COLO829 (cell line): ENCODE measurements at places on chromosomes 16 and 17.

DNA sequence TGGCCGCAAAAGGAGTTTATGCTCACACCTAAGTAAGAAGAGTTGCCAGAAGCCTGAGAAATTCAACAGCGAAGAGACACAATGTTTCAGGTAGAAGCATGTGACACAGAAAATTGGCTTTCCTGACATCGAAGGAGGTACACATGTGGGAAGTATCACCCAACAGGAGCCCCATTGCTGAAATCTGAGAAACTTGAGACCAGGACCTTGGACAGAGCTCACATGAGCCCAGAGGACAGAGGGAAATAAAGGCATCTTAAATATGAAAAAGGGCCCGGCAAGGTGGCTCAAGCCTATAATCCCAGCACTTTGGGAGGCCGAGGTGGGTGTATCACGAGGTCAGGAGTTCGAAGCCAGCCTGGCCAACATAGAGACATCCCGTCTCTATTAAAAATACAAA, 304.1 kb upstream of the C16orf82 start:
- no peak for DNase-seq

DNA sequence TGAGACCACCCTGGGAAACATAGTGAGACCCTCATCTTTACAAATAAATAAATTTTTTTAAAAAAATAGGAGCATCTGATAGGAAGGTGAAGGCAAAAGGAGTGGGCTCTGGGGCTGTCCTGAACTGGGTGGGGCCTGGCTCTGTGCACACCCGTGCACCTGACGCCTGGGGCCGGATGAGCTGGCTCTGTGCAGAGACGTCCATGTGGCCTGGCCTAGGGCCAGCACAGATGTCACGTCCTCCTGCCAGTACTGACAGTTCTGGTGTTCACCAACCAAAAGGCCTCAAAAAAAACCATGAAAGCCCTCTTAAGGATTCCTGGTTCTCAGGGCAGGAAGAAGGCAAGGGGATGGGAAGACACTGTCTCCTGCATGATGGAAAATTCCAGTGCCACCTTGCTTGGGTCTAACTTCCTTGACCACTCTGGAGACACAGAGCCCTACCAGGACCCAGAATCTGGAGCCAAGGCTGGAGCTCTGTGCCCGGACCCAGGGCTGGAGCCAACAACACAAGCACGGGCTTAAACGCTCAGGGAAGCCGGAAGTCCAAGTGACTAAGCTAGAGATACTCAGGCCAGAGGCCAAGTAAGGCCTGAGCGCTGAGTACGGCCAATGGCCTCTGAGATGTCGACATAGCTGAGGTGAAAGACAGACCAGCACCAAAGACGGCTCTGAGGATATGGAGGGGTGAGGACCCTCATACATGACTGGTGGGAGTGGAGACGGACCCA, 32.9 kb downstream of the COPRS start:
- no peak for DNase-seq

- DNase-seq, result no peak
These were observed 29.8 kb upstream of the USP43 start for GRCh38 chr17:9615486-9615885.

DNA sequence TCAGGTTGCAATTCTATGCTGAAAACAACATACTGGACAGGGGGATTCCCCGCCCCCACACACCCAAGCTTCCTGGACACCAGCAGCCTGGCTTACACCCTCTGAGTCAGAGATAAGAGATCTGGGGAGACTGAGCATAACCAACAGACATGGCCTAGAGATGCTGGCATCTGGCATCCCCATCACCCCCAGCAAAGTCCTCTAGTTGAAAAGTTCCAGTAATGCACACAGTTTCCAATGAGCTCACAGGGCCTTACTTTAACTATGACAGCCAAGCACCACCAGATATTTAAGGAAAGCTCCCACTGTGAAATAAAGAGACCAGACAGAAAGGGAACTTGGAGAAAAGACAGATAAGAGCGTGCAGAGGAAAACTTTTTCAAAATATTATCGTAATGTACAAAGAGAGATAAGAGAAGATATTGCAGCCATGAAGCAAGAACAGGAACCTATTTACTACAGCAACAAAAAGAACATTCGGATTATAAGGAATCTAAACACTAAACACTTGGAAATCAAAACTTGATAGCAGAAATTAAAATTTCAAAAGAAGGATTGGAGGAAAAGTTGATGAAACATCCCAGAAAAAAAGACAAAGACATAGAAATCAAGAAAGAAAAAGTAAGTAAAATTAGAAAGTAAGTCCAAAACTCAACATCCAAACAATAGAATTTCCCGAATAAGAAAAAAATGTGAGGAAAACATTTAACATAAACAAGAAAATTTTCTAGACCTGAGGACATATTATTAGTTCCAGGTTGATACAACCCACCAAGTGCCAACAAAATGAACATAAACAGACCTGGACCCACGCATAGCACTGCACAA, 17.2 kb upstream of the ALOX15 start:
- DNase-seq, result peak; percentile 15

GRCh38 chr17:78144736-78145641, 1.2 kb upstream of the C17orf99 start:
- DNase-seq, result no peak

GRCh38 chr17:45954914-45955313, 44.1 kb upstream of the STH start:
- DNase-seq, result peak; percentile 78

- no peak for DNase-seq
These were observed 18.9 kb downstream of the MSI2 start for GRCh38 chr17:57275071-57275764.

DNA sequence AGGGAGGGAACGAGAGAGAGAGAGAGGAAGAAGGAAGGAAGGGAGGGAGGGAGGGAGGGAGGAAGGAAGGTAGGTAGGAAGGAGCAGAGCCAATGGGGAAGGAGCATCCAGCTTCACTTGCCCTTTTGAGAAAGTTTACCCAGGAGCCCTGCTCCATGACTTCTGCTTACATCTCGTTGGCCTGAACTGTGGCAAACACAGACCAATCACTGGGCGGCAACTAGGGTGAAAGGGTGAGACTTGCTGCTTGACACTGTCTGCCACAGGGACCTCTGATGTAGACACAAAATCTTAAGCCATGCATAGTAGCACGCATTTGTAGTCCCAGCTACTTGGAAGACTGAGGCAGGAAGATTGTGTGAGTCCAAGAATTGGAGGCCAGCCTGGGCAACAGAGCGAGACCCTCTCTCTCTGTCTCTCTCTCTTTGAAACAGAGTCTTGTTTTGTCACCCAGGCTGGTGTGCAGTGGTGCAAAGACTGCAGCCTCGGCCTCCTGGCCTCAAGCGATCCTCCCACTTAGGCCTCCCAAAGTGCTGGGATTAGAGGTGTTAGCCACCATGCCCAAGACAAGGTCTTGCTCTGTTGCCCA, 19.5 kb upstream of the TUBG2 start:
- no peak for DNase-seq

GRCh38 chr16:71734511-71734910, 10.0 kb upstream of the PHLPP2 start:
- no peak for DNase-seq

GRCh38 chr17:292531-293382, 59.9 kb downstream of the RPH3AL start:
- no peak for DNase-seq

GRCh38 chr17:42311240-42312034, 23.1 kb downstream of the STAT5A start:
- no peak for DNase-seq

GRCh38 chr17:32771396-32771795, 105.5 kb downstream of the MYO1D start:
- DNase-seq, result peak; percentile 73

DNA sequence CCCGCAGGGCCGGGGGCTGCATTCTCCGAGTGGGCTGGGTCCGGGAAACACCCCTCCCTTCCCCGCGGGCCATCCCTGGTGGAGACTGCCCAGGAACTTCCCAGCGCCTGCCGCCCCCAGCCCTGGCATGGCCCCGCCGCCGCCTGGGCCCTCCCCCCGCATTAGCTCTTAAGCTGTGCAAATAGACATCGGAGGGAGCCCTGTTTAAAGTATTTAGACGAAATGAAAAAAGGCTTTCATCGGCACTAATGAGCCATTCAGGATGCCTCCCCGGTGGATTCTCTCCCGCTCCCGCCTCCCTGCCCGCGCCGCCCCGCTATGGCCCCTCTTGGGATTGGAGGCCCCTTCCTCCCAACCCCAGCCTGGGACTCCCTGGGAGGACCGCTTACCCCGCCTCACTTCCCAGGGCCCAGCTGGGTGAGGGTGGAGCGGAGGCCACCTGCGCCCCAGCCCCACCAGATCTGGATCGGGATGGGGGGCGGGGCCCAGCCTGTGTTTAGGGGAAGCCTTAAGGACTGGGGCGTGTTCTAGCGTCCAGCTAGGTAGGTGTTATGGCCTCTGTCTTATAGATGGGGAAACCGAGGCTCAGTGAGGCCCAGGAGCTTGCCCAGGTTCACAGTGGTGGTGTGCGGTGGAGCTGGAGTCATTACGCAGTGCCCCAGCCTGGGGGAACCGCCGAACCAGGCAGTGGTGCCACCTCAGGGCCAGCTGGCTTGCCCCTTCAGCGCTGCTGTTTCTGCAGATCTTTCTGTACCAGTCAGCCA, 19.7 kb downstream of the SEZ6 start:
- DNase-seq, result no peak

- DNase-seq, result no peak
These were observed 68.3 kb downstream of the MARCHF10 start for GRCh38 chr17:62739645-62740388.

DNA sequence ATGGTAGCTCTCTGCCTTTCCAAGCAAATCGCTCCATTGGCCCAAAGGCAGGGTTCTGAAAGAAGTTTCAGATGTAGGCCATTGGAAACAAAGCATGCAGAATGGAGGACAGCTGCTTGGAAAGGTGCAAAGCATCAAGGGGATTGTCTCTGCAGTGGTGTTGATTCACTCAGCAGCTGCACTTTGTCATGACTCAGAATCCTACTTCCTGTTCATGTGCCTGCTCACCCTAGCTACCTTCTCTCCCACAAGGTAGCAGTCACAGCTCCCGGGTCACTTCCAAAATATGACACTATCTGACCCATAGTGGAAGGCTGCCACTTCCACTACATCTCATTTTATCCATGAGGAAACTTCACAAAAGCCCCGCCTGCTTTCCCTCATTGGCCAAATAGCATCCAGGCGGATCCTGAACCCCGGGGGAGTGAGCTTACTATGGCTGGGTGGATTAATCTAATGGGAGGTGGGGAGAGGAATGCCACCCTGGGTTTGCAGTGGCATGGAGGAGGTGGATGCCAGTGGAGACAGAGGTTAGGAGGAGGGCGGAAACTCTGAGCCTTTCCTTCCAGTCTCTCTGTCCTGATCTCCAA, 74.7 kb upstream of the NKD1 start:
- no peak for DNase-seq

DNA sequence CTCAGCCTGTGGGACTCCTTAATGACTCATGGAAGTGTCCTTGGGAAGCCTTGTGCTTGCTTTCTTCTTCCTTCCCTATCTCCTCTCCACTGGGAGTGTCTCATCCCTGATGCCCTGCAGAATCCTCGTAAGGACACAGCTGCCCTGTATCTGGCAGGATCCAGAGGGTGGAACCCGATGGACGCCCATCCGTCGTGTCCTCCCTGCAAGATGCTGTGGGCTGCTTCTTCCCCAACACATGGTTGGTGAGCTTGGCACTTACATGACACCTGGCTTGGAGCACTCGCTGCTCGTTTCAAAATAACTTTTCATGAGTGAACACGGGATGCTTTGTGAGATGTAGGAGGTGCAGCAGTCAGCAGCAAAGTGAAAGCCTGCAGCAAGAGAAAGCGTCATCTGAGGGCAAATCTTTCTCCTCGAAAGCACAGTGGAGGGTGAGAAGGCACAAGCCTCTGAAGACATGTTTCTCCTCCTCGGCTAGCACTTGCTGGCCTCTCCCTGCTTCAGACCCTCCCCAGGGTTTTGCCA, 3.3 kb downstream of the CCL15 start:
- no peak for DNase-seq

DNA sequence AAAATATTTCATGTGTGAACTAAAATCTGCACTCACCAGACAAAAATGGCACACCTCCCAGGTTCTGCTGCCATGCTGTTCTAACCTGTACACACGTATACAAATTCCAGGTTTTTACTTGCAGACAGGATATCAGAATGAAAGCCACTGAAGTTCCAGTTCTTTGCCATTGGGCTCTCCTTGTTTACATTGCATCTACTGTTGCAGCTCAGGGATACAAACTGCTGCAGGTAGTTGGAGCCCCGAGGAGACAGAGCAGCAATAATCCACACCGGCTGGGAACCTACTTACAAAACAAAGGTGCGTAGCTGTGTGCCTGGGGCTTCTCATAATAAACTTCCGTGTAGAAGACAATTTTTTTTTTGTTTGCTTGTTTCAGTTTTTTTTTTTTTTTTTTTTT, 59.6 kb downstream of the HAPSTR1 start:
- no peak for DNase-seq

DNA sequence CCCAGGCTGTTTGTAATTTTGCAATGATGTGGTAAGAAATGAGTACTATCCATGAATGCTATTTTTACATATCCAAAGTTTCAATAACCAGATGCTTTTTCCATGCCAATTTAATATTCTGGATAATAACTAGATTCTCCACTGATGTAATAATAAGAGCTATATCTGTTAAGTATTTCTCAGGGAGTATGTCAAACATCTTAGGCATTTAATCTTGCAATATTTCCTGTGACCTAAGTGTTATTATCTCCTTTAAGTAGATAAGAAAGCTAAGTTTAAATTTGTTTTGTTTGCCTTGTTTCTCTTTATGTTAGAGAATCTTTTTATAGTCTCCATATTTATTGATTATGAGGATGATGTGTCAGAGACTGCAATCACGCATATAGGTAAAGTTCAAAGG, 32.3 kb upstream of the HS3ST3A1 start:
- DNase-seq, result no peak

GRCh38 chr17:74513987-74514631, 17.2 kb downstream of the CD300LB start:
- peak; percentile 17 for DNase-seq

DNA sequence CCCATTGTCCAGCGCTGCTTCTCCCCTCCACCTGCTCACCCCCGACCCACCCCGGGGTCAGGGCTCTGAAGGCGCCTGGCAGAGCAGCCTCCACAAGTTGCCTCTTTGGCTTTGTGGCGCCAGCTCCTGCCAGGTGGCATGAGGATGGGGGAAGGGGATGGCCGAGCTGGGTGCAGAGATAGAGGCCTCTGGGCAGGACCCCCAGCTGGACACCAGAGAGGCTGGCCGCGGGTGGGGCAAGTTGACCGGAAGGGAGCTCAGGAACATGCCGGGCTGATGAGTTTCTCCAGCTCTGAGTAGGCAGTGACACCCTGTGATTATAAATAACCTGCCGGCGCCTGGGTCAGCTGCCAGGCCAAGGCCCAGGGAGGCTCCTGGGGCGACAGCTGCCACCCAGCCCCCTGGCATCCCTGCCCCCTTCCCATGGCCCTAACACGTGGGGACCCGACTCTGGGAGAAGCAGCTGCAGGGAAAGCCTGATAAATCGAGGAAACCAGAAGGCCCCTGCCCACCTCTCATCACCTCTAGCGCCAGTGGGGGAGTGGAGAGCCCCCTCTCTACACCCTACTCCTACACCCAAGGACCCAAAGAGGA, 729 bp downstream of the P2RX5 start:
- DNase-seq, result no peak

GRCh38 chr17:81345228-81346089, 49.8 kb upstream of the BAHCC1 start:
- DNase-seq, result peak; percentile 49

GRCh38 chr17:80220736-80221215, 549 bp downstream of the SLC26A11 start:
- no peak for DNase-seq

GRCh38 chr17:77321649-77322513, 181.1 kb downstream of the SEC14L1 start:
- DNase-seq, result peak; percentile 63
